Fibroblast of villous mesenchyme (primary cell): ENCODE measurements at places on chromosomes 3 and 15. TPM values are rescaled to one million over a fixed set of nuclear protein-coding genes. Genes with fewer than 3 reads are reported as not detected.

GRCh38 chr3:23671851-23672589, 133.7 kb upstream of the UBE2E1 start:
- DNase-seq = peak; percentile 46

GRCh38 chr3:42743204-42743995, 29.7 kb downstream of the CCDC13 start:
- no peak for DNase-seq

- DNase-seq = peak; percentile 96
These were observed 15.7 kb downstream of the CIDEC start for GRCh38 chr3:9864200-9864927.

The PLCL2 gene
- 3.9 and 5.6 TPM in 2 replicates for total RNA-seq

DNA sequence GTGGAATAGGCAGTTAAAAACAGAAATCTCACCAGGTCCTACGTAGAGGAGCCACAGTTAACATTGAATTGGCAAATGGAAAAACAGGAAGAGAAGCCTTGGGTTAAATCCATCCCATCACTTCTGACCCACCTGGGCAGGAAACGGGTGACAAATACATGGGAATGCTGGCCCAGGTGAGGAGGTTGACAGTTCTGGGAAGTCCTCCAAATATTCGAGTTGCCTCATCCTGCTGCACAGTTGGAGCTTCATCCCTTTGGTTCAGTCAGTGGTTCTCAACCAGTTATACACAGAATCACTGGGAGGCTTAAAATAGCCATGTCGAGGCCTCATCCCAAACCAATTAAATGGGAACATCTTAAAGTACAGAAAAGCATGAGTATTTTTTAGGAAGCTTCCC, 5.3 kb downstream of the MYZAP start:
- DNase-seq = no peak

GRCh38 chr3:142495103-142495502, 47.3 kb upstream of the XRN1 start:
- no peak for DNase-seq

The ZNF148 gene
- total RNA-seq = 28.3 and 42.7 TPM in 2 replicates

DNA sequence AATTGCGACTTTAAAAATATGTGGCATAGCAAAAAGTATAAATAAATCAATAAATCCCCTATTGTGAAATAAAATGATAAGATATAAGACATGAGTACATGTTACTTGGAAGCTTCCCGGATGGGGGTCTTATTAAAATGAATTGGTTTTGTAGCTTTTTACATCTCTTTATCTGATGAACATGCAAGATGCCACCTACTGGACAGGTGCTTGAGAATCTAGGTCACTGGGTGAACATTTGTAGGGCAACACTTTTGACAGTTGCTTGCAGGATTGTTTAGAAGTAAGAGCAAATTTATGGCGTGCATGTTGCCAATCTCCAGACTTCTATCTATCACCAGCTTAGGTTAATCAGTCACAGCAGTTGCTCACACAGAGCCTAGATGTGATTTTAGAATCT, 362.7 kb upstream of the SUCLG2 start:
- no peak for DNase-seq
